Fibroblast of skin of left quadriceps (primary cell): ENCODE measurements at places on chromosomes 1 and 21.

- DNase-seq = no peak
These were observed 71.5 kb upstream of the CXADR start for GRCh38 chr21:17441370-17441769.

DNA sequence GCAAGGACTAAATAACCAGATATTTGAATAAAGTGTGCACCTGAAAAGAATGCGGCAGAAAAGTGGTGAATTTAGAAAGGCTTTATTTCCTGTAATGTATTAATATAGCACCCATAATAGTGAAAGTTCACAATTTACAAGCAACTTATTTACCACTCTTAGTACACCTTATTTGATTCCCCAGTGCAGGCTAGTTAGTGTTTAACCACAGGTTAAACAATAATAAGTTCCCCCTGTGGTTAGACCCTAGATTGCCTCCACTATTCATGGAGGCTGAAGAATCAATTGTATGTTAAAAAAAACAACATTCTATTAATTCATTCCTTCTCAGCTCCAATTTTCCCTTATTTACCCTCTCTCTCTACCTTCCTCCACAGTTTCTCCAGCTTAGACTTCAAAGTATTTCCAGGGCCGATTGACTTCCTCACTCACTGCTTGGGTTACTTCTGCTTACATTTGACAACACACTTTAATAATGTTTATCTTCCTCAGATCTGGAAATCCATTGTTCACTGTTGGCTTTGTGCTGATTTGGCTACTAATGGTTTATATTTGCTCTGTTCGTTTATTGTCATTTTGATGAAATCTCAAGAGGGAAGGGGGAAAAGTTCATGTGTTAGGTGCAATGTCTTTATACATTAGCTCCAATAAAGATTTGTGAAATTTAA lies 796.3 kb downstream of the BRINP3 start:
- DNase-seq = no peak

- DNase-seq = no peak
These were observed 7.1 kb upstream of the TNR start for GRCh38 chr1:175750366-175751071.

- peak; percentile 58 for DNase-seq
These were observed 216.4 kb downstream of the LTN1 start for GRCh38 chr21:28776251-28776650.

- DNase-seq = peak; percentile 57
These were observed 462.4 kb upstream of the RGS18 start for GRCh38 chr1:191695865-191696264.

DNA sequence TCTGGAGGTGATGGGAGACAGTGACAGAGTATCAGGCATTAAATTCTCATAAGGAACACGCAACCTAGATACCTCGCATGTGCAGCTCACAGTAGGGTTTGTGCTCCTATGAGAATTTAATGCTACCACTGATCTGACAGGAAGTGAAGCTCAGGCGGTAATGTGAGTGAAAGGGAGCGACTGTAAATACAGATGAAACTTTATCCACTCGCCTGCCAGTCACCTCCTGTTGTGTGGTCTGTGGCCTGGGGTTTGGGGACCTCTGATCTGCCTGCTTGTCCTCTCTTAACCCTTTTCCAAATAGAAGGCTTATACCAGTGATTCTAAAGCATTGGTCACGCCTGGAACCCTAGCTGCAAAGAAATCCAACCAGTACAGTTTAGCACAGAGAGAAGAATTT lies 15.3 kb downstream of the GABPA start:
- no peak for DNase-seq

GRCh38 chr1:107122225-107122624 lies 18.6 kb upstream of the NTNG1 start:
- no peak for DNase-seq

DNA sequence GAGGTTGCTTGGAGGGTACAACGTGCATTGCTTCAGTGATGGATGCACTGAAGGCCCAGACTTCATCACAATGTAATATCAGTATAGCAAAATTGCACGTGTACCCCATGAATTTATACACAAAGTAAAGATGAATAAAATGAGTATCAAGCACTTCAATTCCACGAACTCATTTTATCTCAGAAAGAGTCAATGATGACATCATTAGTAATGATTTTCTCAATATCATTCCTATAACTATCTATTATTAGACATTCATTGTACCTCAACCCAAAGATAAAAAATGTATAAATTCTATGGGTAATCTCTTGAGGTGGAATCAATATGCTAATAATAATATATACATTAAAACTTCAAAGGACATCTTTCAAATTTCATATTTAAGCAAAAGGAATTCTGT lies 208.4 kb downstream of the COL11A1 start:
- DNase-seq = no peak

DNA sequence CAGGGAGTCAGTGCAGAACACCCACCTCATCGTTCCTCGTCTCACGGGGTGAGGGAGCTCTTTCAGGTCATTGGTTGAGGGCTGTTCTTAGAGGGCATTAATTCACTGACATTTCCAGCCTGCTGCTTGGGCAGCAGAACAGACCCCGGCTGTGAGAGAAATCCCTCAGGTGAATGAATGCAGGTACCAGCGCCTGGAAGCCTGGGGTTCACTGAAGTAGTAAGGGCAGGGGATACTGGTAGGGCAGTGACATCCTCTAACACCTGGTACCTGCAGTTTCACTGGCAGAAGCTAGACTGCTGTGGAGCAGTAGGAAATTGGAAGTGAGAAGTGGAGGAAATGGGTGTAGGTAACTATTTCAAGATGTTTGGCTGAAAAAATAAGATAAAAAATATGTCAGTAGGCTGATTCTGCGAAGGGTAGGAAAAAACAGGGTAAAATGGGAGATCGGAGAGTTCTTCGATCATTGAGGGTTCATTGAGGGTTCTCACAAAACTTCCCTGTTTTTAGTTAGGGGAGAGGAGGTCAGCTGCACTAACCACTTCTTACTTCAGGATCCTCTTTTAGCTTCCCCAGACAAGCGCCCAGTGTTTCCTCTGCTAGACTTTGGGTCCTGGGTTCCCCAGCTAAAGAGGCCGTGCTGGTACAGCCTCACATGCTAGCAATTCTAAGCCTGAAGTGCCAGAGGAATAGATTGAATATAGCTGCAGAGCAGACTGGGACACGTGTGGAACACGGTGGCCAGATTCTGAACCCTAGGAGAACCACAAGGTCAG lies 55.2 kb downstream of the RNF220 start:
- no peak for DNase-seq

DNA sequence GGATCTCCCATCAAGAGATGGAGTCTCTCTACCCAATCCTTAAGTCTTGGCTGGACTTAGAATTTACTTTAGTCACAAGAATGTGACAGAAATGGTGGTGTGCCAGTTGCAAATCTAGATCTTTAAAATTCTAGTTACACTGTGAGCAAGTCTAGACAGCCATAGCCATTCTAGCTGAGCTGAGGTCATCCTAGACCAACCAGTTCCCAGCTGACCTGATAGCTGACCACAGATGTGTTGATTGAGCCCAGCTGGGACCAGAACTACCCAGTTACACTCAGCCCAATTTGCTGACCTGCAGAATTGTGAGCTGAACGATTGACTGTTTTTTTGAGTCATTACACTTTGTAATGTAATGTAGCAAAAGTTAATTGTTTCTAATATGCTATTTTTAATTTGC lies 251.8 kb downstream of the ADGRL2 start:
- no peak for DNase-seq

- no peak for DNase-seq
These were observed 163.3 kb downstream of the PIK3R3 start for GRCh38 chr1:45968941-45969666.

GRCh38 chr1:165823552-165824268 lies 3.7 kb upstream of the UCK2 start:
- DNase-seq = no peak

GRCh38 chr1:245621589-245621988 lies 466.8 kb downstream of the KIF26B start:
- no peak for DNase-seq

- DNase-seq = no peak
These were observed 1.8 kb downstream of the BCAN start for GRCh38 chr1:156643778-156644092.

GRCh38 chr1:118871582-118872171 lies 116.5 kb downstream of the TBX15 start:
- no peak for DNase-seq

GRCh38 chr1:188188317-188188716 lies 1359.6 kb downstream of the PLA2G4A start:
- no peak for DNase-seq

GRCh38 chr21:33481314-33481943 lies 1.7 kb upstream of the TMEM50B start:
- DNase-seq = no peak

DNA sequence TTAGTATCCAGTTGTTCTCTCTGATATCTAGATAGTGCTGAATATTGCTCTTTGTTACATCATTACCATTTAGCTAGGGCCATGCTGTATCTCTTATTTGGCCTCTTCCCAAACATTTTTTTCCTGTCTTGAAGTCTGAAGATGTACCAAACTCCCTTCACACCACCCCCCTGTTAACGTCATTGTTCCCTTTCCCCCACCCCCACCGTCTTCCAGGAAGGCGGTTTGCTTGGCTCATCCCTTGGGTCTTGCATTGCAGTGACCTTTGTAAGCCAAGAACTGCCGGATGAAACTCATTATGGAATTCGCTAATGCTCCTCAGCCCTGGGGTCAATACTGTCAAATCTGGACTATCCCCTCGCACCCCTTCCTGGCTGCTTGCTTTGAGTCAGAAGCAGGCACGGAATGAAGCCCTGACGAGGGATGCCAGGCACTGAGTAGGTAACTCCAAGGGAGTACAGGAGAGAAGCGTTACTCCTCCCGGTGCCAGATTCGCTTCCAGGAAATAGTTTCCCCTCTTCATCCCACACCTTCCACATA lies 283.1 kb downstream of the TM2D1 start:
- DNase-seq = peak; percentile 32

- no peak for DNase-seq
These were observed 7.4 kb upstream of the ATP2B4 start for GRCh38 chr1:203619091-203619780.

- DNase-seq = no peak
These were observed 29.4 kb downstream of the KCNJ6 start for GRCh38 chr21:37886726-37887299.

DNA sequence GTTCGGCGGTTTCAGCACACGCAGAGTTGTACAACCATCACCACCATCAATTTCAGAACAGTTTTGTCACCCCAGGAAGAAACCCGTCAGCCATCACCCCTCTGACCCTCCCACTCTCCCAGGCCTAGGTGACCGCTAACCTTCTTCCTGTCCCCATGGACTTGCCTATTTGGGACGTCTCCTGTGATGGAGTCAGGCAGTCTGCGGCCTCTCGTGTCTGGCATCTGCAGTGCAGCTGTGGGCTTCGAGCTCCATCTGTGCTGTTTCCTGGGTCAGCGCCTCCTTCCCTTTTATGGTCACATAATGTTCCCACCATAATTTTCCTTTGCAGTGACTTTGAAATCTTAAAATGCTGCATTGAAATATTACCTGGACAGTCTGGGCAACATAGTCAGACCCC lies 24.4 kb downstream of the SLC45A1 start:
- peak; percentile 34 for DNase-seq

DNA sequence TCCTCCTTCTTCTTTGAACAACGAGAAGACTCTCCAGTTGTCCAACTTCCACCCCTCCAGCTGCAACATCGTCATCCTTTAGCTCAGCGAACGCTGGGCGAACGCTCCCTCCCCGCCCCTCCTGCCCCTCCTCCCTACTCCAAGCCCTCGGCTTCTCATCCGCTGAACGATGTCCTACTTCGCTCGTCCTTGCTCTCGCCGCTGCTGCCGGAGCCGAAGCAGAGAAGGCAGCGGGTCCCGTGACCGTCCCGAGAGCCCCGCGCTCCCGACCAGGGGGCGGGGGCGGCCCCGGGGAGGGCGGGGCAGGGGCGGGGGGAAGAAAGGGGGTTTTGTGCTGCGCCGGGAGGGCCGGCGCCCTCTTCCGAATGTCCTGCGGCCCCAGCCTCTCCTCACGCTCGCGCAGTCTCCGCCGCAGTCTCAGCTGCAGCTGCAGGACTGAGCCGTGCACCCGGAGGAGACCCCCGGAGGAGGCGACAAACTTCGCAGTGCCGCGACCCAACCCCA lies at the start of gene BCAN:
TSS of gene BCAN (plus strand) at position 357 of the 504 bp plus-strand sequence. CDS start 3,938 bp downstream, outside the sequence.
- DNase-seq = no peak

- DNase-seq = no peak
These were observed 9.1 kb upstream of the MTF1 start for GRCh38 chr1:37868466-37868865.

GRCh38 chr1:154441241-154441888 lies 36.2 kb downstream of the IL6R start:
- DNase-seq = no peak

DNA sequence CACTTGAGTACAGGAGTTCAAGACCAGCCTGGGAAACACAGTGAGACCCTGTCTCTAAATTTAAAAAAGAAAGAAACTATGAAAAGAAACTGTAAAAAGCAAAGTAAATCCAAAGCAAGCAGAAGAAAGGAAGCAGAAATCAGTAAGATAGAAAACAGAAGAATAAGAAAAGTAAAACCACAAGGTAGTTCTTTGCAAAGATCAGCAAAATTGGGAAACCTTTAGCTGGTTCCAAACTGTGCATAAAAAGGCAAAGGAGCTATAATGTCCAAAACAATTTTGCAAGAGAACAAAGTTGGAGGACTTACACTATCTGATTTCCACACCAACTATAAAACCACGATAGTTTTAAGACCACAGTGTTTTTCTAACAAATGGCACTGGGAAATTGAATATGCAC lies 218.8 kb downstream of the RPS6KC1 start:
- no peak for DNase-seq

DNA sequence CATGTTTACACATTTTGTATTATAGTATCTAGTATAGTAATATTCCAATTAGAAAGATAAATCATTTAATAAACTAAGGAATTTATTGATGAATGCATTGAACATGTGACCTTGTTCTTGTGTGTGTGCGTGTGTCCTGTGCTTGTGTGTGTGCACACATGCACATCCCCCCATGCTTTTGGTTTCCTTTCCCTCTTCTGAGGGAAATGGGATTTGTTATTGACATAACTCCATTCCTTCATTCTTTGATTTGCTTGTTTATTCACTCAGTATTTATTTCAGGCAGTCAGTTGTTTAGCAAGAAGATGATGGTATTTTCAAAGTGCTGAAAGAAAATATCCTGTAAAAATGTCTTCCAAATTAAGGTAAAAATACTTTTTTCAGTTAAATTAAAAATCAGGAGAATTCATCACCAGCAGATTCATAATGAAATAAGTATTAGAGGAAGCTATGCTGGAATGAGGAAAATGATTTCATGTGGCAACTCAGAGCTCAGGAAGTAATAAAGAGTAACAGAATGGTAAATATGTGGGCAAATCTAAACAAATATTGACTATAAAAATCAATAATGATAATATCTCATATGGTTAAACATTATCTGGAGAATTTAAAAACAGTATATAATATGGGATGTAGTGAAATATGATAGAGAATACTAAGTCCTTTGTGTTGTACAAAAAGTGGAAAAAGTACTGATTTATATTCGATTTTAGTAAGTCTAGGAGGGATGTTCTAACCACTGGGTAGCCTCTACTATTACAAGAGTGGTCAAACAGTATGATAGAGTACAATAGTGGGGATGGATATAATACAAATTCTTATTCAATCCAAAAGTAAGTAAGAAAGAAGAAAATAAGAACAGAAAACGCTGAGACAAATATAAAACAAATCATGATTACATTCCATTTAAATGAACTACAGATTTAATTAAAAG lies 35.2 kb upstream of the SIPA1L2 start:
- DNase-seq = no peak

GRCh38 chr1:6587261-6588005 lies 7.6 kb downstream of the ZBTB48 start:
- DNase-seq = no peak
